GM12878 (cell line): ENCODE measurements at places on chromosomes 6 and 20.

GRCh38 chr6:122620428-122620827, 10.2 kb downstream of the PKIB start:
- DNase-seq = no peak

GRCh38 chr6:145738265-145738664, 2.9 kb upstream of the EPM2A start:
- no peak for DNase-seq

GRCh38 chr6:111211411-111212030, 124.2 kb downstream of the SLC16A10 start:
- no peak for DNase-seq

GRCh38 chr6:160766657-160766988, 64.6 kb downstream of the PLG start:
- DNase-seq = no peak

DNA sequence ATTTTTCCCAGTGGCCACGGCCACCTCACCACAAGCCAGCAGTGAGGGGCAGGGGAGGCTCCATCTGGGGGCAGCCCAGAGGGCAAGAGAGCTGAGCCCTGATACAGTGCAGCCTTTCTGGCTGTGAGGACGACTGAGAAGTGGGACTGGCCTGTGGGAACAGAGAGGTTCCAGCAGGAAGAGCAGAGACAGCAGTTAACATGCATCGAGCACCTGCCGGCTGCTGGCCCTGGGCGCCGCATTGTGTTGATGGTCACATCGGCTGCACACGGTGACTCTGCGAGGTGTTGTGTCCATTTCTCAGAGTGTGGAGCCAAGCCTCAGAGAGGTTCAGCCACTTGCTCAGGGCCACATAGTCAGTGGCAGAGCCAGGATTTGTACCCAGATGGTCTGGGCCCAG, 9.8 kb downstream of the FOXS1 start:
- DNase-seq = no peak
